Glutamatergic neuron (in vitro differentiated cells): ENCODE measurements at places on chromosomes 1 and 21. TPM values are rescaled to one million over a fixed set of nuclear protein-coding genes. Genes with fewer than 3 reads are reported as not detected.

The SPATA21 gene
- total RNA-seq: not detected

The NECTIN4 gene
- 0.39 TPM for total RNA-seq

The C1orf141 gene
- total RNA-seq: not detected

The RCAN1 gene
- total RNA-seq: 17.7 TPM

The ZNF281 gene
- 32.2 TPM for total RNA-seq

The CR1L gene
- not detected for total RNA-seq

The SAMD11 gene
- 46.2 TPM for total RNA-seq

The ACKR1 gene
- total RNA-seq: 13.5 TPM

The RGS16 gene
- 37.2 TPM for total RNA-seq

The COQ8A gene
- 41.9 TPM for total RNA-seq

DNA sequence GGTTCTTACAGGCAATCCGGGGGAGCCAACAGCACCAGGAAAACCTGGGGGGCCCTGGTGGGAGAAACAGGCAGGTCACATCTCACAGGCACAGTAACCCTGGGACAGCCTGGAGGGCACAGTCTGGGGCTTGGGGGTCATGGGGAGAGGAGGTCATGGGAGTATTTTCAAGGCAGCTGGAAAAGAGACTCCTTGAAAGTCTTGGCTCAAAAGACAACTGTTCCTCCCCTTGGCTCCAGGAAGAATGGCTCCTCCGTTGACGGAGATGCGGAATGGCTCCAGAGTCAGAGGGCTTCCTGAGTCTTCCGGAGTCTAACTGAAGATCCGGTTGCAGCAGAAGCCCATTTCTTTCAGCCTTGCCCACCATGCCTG, 25.9 kb upstream of the PEF1 start:
- DNase-seq: no peak

- DNase-seq: no peak
These were observed 114.3 kb downstream of the SLC35F3 start for GRCh38 chr1:234018816-234019215.

DNA sequence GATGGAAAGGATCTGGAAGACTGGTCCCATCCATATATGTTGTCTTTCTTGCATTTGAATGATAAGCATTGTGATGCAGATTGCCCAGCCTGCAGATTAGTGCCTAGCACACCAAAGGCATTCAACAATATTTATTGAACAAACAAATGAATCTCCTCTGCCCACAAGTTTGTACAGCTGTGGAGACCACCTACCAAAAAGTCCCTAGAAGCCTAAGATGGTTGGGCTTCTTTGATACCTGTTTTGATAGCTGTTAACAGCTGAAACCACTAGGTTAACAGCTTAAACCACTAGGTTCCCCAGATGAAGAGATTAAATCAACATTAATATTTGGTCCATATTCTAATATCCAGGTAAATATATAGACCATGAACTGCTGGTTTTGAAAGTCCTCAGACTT, 9.8 kb downstream of the DUSP10 start:
- DNase-seq: no peak

DNA sequence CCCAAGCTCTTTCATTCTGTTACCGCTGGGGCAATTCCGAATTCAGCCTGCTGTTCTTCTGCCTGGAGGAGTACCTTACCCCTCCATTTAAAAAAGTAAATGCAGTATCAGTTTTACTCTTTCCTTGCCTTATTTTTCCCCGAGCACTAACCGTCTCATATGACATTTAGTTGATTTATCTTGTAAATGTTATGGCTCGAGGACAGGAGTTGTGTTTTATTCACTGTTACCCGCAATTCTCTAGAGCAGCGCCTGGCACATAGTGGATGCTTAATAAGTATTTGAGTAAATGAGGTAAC, 425 bp upstream of the TADA1 start:
- no peak for DNase-seq

GRCh38 chr1:119000371-119001180, 12.4 kb upstream of the TBX15 start:
- DNase-seq: peak; percentile 51

GRCh38 chr1:19388980-19389379, 76.9 kb downstream of the SLC66A1 start:
- DNase-seq: no peak

GRCh38 chr21:39150877-39151276, 32.4 kb downstream of the PSMG1 start:
- DNase-seq: no peak

GRCh38 chr1:43427941-43428340, 25.8 kb downstream of the HYI start:
- DNase-seq: no peak

- DNase-seq: no peak
These were observed 7.2 kb upstream of the PIGC start for GRCh38 chr1:172451002-172451443.

- no peak for DNase-seq
These were observed 5.8 kb upstream of the CTSE start for GRCh38 chr1:206029484-206029883.

GRCh38 chr1:235910357-235911299, 43.9 kb upstream of the LYST start:
- no peak for DNase-seq

- no peak for DNase-seq
These were observed 264.7 kb downstream of the CTH start for GRCh38 chr1:70675737-70676156.

DNA sequence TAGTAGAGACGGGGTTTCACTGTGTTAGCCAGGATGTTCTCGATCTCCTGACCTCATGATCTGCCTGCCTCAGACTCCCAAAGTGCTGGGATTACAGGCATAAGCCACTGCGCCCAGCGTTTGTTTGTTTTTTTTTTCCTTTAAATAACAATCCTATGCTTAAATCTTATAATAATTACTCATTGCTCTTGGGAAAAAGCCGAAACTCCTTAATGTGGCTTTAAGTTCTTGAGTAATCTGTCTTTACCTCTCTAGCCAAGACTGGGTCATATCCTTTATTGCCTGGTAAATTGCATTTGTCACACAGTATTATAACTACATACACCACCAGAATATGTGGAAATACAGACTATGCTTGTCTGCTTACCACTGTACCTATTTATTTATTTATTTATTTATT, 97.1 kb downstream of the MACF1 start:
- no peak for DNase-seq

DNA sequence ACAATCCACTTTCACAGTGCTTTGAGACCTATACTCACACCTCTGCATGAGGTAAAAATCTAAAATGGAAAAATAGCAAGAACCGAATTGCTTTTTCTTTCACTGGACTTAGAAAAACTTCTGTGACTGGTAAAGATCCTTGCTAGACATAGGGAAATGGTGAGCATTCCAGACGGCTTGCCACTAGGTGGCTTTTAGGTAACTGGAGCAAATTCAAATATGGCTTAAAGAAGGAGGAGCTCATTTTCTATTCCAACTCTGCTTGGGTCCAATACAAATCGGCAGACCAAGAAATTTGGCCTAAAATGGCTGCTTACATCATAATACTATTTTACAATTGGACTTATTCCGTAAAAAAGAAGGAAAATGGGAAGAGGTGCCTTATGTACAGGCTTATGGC, 977.9 kb downstream of the ADGRL2 start:
- DNase-seq: no peak

- DNase-seq: no peak
These were observed 286.8 kb downstream of the LMO4 start for GRCh38 chr1:87615491-87615890.

DNA sequence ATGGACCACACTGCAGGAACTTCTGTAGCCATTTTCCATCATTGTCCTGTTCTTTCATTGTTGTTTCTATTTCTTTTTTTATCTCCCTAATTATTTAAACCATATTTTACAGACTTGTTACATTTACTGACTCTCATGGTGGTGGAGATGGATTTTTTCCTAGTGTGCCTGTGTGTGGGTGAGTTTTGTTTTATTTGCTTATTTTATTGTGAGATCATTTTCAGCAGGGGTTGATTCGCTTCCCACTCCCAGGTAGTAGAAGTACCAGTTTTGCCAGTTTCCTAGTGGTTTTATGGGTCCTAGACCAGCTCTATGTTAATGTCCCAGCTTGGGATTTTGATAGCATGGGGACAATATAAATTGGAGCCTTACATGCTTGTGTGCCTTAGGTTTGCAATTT, 80.0 kb upstream of the BACH1 start:
- DNase-seq: no peak
